ENCODE measurements at places on chromosomes 5 and 9.

- no peak for DNase-seq
These were observed 1.5 kb downstream of the DNAJC21 start for GRCh38 chr5:34930870-34931269.

DNA sequence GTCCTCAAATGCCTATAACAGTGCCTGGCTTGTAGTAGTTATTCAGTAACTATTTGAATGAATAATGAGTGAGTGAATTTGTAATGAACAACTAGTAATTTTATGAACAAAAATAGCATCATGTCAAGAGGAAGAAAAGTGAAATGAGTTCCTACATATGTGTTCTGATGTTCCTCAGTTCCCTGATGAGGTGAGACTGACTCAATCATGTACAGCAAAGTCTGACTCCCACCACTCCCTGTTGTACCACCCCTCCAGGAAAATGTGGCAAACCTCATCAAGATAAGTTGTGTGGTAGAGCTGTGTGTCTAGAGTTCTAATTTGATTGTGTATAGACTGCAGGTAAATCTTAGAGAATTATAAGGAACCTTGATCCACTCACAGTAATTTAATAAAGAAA, 201.6 kb downstream of the GOLPH3 start:
- DNase-seq: no peak

DNA sequence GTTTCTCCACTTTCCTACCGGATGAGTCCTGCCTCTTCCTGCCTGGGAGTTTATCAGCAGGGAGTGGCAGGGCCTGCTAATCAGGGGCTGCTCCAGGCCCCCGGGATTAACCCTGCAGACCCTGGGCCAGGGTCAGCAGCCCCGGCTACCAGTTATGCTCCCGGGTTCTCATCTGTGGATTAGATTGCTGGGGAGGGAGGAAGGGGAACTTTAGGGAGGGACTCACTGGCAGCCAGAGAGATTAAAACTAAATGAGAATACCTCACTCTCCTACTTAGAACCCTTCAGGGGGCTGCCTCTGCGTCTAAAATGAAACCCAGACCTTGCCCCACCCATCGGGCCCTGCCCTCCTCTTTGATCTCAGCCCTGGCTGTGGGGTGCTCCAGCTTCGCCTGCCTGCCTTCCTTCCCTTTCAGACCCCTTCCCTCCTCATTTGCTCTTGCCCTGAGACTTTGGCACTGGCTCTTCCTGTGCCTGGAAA, 130.5 kb upstream of the HAND1 start:
- DNase-seq: no peak

DNA sequence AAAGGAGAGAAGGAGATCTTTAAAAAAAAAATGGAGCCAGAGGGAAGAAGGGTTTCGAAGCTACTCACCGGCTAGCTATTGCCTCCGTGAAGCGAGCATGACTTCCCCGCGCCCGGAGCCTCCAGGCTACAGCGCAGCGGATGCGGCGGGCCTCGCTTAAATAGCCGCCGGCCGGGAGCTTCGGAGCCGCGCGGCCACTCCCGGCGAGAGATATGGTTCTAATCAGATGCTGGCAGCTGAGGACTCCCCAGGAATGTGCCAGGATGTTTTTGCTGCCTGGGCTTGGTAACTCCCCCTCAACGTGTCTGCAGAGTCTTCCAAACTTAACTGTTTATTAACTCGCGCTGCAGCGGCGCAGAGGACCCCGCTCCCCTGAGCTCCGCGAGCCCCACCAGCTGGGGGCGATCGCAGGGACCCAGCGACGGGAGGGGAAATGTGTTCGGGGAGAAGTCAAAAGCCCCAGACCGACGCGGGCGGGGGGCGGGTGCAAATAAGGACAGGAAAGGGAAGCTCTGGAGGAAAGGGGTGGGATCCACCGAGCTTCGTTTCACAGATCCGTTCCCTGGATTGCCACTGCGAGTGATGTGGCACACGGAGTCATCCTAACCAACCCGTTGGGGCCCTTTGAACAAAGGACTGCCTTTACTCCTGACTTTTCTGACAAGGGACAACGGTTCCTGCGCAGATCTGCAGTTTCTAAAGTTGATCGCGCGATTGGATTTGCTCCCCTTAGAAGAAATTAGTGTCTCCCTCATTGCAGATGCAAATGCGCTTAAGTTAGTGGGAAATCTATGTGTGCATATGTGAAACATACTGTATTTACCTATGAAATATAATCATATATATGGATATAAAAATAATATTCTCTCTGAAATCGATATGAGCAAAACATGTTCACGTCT, at the start of gene DAB2:
Gene DAB2 (minus strand): TSS at position 245 of the 902 bp plus-strand sequence. CDS start 30,660 bp downstream, outside the sequence.
- peak; percentile 94 for DNase-seq

- peak; percentile 71 for DNase-seq
These were observed 278.6 kb downstream of the SPOCK1 start for GRCh38 chr5:137220523-137220927.

DNA sequence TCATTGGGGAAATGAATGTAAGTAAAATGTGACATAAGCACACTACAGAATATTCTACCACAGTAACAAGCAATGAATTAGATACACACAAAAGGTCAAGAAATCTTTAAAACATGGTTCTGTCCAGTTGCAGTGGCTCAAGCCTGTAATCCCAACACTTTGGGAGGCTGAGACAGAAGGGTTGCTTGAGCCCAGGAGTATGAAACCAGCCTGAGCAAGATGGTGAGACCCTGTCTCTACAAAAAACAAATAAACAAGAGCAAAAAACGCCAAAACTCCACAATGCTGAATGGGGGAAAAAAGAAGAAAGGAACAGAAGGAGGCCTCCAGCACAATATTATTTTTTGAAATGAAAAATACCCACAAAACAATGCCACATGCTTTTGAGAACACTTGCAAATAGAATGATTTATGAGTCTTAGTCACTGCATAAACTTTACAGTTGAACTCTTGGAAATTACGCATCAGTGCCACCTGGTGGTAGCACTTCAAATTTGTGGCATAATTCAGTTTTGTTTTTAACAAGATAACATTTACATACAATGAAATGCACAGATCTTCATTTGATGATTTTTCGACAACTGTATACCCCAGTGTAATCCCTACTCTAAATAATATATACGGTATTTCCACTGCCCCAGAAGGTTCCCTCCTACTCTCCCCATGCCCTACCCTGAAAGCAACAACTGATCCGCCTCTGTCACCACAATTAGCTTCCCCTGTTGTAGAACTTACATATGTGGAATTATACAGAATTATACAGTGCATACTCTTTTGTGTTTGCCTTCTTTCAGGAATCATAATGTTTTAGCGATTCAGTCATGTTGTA, 14.4 kb upstream of the SPINK4 start:
- peak; percentile 75 for DNase-seq

DNA sequence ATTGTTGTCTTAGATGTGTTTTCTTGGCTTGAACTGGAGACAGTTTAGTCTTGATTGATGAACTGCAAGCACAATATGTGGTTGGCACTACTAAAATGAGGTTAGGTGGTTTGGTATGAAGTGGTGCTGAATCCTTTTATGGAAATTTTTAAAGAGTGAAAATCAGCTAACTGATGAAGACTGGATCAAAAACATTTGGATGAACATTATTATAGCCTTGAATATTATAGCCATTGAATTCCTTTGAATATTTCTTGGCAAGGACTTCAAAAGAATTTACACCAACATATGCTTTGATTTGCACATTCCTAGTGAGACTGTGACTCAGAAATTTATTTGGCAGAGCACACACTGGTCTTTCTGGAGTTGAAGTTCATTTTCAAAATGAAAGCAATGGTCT, 318.3 kb downstream of the CHSY3 start:
- DNase-seq: no peak

GRCh38 chr5:35651002-35651756, 33.5 kb downstream of the SPEF2 start:
- DNase-seq: peak; percentile 16

DNA sequence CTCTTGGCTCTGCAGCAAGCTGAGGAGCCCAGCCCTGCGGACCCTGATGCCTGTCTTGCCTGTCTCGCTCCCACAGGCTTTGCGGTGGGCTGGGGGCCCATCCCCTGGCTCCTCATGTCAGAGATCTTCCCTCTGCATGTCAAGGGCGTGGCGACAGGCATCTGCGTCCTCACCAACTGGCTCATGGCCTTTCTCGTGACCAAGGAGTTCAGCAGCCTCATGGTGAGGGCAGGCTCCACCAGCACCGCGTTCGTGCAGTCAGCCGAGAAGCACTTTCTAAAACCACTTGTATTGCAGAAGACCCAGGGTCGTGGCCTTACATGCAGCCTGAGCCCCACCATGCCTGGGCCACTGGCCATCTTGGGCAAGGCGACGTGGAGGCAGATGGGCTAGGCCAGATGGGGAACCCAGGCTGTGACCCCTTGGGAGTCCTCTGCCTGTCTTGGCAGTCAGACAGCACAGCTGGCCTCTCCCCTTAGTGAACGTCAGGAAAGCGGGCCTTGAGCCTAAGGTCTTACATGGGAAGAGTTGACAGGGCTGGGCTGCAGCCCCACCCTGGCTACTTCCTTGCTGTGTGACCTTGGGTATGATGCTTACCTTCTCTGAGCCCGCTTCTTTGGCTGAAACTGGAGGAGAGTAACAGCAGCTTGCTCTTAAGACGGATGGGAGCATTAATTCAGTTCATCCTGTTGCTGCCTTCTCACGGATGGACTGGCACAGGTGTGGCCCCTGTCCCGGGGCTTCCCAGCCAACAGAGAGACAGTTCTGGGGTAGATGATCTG, 8.6 kb downstream of the SLC2A8 start:
- DNase-seq: no peak

- no peak for DNase-seq
These were observed 72.4 kb upstream of the PHYKPL start for GRCh38 chr5:178304761-178305645.

DNA sequence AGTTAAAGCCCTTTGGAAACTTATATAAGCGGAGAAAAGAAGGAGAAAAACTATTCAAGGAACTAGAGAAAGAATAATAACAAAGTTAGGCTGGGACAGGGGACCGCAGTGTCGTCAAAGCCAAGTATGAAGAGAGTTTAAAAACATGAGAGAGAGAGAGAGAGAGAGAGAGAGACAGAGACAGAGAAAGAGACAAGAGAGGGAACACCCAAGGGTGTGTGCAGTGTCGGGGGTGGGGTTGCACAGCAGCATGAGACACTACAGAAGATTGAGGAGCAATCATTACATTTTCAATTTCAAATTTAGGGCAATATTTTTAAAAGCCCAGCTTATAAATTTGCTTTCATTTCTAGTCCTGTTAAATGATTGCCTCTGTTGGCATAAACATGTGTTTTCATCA, 74.3 kb downstream of the NNT start:
- DNase-seq: no peak

DNA sequence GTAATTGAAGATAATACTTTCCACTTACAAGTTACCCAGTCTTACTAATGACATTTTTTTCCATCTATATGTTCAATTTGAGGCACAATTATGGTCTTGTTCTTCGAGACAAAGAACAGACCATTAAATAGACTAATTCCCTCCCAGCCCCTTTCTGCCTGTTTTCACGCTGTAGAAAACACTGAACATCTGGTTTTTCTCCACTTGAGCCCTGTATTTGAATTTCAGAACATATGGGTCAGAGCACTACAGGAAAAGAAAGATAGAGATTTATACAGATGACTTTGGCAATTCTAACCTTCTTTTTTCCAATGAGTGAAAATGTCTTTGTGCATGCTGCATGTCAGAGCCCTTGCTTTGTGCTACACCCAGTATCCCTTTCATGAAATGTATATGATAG, 506.9 kb downstream of the LRRC70 start:
- no peak for DNase-seq

- no peak for DNase-seq
These were observed 42.0 kb upstream of the CDC42SE2 start for GRCh38 chr5:131221888-131222287.

DNA sequence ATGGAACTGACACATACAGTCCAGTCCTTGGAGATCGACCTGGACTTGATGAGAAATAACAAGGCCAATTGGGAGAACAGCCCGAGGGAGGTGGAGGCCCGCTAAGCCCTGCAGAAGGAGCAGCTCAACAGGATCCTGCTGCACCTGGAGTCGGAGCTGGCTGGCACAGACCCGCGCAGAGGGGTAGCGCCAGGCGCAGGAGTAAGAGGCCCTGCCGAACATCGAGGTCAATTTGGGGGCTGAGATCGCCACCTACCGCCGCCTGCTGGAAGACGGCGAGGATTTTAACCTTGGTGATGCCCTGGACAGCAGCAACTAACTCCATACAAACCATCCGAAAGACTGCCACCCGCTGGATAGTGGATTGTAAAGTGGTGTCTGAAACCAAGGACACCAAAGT, 1610.1 kb upstream of the ACO1 start:
- DNase-seq: no peak

GRCh38 chr5:143164557-143164956, 238.9 kb downstream of the NR3C1 start:
- DNase-seq: no peak

GRCh38 chr9:71685394-71685793, 82.9 kb downstream of the CEMIP2 start:
- DNase-seq: no peak

DNA sequence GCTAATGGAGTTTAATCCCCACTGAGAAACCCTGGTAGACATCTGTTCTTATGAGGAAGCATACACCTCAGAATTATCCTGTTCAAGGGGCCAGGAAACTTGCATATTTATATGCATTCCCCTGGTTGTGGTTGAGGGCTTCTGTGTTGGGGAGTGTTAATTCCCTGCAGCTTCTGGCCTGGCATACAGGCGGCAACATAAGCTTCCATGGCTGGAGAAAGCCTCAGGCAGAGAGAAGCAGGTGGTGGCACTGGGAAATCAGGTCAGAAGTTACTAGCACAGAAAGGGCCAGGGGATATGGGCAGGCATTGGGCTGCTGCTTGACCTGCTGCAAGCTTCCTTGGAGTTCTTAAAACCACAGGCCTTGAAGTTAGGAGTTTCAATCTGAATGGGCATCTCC, 166.1 kb upstream of the SEMA6A start:
- no peak for DNase-seq

DNA sequence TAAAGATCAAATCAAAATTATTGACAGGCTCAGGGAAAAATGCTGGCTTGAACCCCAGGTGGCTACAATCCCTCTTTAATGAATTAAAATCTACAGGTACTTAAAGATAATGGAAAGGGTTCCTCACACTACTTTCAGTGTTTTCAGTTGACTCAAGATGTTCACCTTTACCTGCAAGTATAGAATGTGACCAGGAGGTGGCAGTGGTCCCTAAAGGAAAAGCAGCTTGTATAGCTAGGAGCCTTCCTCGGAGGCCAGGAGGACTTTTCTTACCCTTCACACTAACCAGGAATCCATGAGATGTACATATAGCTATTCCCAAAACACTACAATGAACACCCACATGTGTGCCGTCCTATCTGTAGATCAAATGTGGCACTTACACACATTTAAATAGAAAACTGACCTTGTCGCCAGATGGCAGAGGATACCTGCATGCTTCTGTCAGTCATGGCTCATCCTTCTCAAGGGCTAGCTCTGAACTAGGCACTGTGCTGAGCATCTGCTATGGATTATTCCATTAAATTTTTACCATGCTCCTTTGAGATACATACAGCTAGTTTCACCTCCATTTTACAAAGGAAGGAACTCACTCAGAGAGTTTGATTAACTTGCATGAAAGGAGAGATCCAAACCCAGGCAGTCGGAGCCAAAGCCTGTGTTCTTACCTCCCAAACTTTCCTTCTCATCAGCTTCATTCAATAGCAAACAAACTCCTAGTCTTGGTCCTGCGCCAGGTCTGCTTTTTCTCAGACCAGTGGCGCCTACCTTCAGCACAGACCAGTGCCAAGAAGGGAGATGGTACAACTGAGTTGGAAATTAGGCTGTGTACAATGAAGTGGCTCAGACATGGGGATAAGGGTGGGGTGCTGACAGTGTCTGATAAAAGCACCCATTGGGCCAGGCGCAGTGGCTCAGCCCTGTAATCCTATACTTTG, 24.5 kb downstream of the C9orf152 start:
- DNase-seq: peak; percentile 56

- DNase-seq: no peak
These were observed 9.6 kb upstream of the PAPPA start for GRCh38 chr9:116144038-116144437.

- no peak for DNase-seq
These were observed 583.6 kb downstream of the TMEM38B start for GRCh38 chr9:106277966-106278365.

All from HFF-Myc (cell line).